ENCODE measurements at places on chromosomes 3 and 15.

DNA sequence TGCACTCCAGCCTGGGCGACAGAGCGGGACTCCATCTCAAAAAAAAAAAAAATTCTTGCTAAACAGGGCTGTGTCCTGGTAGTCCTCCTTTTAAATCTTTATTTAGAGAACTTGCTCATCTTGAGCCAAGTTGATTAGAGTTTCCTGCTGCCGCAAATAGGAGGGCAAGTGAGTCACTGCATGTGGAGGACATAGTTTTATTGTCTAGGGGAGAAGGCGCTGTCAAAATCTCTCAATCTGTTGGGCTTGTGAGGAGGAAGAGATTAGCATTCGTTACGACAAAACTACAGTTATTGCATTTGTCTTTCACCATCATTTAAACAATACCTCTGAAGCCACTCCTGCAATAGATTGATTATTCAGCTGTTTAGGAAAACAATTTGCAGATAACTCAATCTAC is 11.5 kb downstream of the MUC4 start:
- peak; percentile 53 for DNase-seq

DNA sequence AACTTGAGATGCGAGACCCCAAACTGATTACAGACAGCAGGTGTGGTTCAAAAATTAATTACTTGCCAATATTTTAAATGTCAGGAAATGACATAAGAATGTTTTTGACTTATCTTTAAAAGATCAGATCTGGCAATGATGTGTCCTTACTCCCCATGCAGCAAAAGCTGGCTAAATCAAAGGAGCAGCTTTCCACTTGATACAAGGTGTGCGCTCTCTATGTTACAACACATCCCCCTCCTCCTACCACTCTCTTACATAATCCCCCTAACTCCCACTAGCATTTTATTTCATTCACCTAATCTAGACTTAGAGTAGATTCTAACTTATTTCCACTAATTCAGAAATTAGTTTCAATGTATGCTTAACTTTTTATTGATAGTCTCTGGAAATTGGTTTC is 609.0 kb downstream of the GRM7 start:
- DNase-seq = no peak

DNA sequence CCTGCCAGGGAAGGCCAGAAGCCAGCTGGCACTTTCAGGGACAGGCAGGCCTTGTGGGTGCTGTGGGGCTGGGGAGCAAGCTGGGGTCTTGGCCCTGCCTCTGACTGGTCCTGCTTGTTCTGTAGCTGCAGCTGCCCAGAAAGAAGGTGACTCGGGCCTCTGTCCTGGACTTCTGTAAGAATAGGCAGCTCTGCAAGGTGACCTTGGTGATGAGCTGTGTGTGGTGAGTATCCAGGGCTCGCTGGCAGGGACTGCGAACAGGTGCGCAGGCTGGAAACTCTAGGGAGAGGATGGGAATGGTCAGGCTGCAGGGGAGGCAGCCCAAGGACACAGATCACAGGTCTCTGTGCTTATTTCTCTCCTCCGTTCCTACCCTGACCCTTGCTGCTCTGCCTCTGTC is 31.2 kb downstream of the SLC22A14 start:
- no peak for DNase-seq

DNA sequence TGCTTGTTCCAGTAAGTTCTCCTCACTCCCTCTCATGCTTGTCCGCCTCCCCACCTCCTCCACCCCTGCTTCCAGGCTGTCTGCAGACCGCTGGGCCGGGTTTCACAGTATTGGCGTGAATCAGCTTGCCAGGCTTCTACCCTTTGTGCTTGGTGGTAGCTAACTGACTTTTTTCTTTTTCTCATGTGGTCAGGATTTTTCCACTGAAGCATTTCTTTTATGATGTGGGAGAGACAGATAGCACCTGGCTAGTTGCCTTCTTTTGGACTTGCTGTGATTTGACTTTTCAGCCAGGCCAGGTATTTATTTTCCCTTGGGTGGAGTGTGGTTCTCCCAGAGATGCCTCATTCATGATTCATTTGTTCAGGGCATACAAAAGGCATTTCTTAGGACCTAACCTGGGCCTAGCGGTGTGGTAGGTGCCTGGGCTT is 60.6 kb downstream of the ST6GAL1 start:
- no peak for DNase-seq

DNA sequence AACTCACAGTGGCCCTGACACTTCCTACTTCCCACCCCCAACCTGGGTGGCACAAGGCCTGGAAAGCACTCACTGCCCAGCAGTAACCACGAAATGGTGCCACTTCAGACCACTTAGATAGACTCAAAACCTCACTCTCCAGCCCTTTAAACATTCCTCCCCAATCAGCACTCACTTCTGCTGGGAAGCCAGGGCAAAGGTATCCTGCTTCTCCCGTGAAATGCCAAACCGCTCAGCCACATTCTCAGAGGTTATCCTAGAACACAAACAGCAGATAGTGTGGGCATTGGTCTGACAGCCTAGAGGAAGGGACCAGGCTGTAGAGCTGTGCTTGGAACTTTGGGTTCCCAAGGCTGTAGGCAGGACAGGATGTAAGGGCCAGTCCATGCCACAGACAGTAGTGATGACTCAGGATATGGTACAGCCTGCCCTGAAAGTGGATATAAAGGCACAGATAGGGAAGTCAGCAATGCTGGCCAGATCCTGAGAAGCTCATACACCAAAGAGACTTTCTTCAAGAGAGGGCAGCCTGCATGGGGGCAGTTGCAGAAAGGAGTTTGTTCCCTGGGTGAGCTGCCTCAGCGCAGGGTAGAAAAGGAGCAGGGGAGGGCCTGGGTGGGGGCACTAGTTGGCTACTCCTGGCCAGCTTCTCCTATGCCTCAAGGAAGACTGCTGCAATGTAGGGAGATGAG is 9.2 kb downstream of the ACAA1 start:
- DNase-seq = no peak

DNA sequence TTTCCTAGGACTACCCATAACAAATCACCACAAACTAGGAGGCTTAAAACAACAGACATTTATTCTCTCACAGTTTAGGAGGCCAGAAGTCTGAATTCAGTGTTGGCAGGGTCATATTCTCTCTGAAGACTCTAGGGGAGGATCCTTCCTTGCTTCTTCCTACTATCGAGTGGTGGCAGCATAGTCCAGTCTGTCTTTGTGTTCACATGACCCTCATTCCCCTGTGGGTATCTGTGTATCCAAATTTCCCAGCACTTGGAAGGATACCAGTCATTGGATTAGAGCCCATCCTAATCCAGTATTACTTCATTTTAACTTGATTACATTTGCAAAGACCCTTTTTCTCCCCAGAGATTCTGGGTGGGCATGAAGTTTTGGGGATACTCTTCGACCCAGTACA is 63.8 kb downstream of the GMPS start:
- DNase-seq = peak; percentile 30

DNA sequence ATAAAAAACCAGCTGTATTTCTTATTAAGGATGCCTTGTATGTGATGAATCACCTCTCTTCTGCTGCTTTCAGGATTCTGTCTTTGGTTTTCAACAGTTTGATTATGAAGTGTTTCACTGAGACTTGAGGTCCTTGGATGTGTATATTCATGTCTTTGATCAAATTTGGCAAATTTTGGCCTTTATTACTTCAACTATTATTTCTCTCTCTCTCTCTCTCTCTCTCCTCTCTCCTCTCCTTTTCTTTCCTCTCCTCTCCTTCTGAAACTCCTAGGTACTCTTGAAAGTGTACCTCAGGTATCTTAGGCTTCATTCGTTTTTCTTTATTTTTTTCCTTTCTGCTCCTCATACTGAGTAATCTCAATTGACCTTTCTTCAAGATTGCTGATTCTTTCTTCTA is 43.3 kb downstream of the LSM3 start:
- no peak for DNase-seq

DNA sequence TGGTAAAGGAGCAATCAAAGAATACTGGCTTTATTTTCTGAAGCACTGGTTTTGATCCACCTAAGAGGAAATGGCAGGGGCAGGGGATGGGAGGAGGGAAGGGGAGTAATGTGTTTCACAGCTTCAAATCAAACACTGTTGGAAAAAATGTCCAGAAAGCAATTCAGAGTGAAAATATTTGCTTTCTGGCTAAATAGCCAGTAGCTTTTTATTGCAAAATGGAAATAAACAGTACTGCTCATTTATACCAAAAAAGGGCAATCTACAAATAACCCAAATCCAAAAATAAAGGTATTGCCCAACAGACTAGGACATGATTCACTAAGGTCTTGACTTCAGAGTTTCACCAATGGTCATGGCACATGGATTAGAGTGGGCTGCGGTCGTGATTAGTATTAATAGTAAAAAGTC is 279.3 kb upstream of the THBS1 start:
- DNase-seq = peak; percentile 91

Measured in fibroblast of pulmonary artery (primary cell).